ENCODE measurements at places on chromosomes 3 and 15. TPM values are rescaled to one million over a fixed set of nuclear protein-coding genes. Genes with fewer than 3 reads are reported as not detected.

Gene JAGN1
- total RNA-seq = 40.5 TPM

Gene CCDC9B
- total RNA-seq = 19.7 TPM

DNA sequence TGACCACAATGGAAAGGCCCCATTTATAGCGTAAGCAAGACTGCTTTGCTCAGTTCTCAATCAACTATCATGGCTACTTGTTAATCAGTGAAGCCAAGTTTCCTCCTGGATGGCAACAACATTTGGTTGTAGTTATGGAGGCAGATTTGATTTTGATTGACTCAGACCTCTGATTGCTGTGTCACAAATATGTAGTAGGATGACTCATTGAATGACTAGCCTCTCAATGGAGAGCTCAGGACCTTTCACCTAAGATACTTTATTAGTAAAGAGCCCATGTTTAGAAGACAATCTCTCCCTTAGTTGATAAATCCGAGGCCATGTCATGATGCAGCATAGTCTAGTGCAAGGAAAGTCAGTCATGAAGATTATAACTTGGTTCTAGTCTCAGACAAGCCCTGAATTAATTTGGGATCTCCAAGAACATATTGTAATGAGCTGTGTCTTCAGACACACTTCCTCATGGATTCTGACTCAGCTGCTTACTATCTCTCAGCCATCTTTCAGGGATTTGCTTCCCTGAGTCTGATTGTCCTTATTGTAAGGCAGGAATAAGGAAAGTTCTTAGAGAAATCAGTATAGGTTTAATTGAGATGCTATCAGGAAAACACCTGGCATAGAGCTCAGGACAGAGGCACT, 397.4 kb upstream of the TMCO5A start:
- DNase-seq = peak; percentile 11

- peak; percentile 56 for DNase-seq
These were observed 9.5 kb downstream of the RPS17 start for GRCh38 chr15:82530606-82531379.

GRCh38 chr3:184672335-184672734, 39.5 kb downstream of the MAGEF1 start:
- no peak for DNase-seq

- no peak for DNase-seq
These were observed 19.0 kb upstream of the PRICKLE2 start for GRCh38 chr3:64244011-64244942.

DNA sequence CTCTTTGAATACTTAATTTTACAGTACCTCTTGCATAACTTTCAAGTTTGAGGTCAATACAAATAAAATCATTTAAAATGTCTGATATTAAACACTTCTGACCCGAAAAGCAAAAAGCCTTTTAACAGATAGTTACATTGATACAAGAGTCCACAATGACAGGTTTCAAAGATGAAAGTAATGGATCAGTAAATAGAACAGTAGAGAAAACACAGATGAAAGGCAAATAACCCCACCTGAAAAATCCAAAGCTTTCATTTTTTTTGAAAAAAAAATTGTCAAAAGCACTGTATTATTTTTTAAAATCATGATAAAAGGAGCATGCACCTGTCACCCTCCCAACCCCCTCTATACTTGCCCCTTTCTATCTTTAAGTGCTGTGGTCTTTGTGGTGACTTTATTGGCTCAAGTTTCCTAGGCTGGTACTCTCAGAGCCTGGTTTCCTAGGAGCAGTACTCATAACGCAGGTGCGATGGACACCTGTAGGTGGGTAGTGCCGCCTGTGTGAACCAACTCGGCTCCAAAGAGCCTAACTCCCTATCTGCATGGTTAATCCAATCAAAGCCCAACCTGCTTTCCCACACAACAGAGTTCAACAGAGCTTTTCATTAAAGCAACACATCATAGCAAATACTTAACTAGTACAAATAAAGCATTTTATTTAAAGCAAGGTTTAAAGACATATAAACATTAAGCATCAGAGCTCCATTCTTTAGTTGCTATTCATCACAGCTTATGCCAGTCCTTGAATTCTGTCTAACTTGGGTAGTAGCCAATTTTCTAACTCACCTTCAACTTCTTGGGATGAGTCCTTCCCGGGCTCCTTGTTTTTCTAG, 32.2 kb downstream of the LIPC start:
- DNase-seq = peak; percentile 73

DNA sequence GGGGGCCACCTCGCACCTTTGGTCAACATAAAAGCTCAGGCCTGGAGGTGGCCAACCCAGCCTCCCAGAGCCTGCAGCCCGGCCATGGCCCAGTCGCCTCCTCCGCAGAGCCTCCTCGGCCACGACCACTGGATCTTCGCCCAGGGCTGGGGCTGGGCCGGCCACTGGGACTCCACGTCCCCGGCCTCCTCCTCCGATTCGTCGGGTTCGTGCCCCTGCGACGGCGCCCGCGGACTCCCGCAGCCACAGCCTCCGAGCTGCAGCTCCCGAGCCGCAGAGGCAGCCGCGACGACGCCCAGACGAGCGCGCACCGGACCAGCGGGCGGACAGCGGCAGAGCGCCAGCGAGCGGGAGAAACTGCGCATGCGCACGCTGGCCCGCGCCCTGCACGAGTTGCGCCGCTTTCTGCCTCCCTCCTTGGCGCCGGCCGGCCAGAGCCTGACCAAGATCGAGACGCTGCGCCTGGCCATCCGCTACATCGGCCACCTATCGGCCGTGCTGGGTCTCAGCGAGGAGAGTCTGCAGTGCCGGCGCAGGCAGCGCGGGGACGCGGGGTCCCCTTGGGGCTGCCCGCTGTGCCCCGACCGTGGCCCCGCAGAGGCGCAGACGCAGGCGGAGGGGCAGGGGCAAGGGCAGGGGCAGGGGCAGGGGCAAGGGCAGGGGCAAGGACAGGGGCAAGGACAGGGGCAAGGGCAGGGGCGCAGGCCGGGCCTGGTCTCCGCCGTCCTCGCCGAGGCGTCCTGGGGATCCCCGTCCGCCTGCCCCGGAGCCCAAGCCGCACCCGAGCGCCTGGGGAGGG, at the start of gene MESP2:
Gene MESP2, plus strand, starts transcription at position 59 of the 799 bp plus-strand sequence. Its CDS starts 26 bp downstream, at position 85.
- peak; percentile 65 for DNase-seq

DNA sequence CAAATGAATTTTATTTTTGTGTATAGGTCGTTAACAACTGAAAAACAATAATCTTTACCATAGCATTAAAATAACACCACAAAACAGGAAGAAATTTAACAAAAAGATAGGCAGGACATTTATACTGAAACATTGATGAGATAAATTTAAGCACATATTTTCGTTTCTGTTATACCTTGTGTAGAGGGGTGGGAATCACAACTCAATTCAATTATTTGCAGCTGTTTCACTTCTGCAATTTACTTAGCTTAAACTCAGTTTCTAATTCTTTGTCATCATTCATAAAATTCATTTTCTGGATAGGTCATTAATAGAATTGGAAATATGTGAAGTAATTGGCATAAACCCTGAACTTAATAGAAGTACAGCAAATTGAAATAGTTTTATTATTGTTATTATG, 42.3 kb downstream of the TP63 start:
- DNase-seq = no peak

- DNase-seq = peak; percentile 25
These were observed 460.7 kb upstream of the RASGRP1 start for GRCh38 chr15:39025321-39025720.

GRCh38 chr15:79373728-79374127, 58.4 kb upstream of the MINAR1 start:
- DNase-seq = no peak

- DNase-seq = no peak
These were observed 11.9 kb upstream of the CLASP2 start for GRCh38 chr3:33729993-33730392.

DNA sequence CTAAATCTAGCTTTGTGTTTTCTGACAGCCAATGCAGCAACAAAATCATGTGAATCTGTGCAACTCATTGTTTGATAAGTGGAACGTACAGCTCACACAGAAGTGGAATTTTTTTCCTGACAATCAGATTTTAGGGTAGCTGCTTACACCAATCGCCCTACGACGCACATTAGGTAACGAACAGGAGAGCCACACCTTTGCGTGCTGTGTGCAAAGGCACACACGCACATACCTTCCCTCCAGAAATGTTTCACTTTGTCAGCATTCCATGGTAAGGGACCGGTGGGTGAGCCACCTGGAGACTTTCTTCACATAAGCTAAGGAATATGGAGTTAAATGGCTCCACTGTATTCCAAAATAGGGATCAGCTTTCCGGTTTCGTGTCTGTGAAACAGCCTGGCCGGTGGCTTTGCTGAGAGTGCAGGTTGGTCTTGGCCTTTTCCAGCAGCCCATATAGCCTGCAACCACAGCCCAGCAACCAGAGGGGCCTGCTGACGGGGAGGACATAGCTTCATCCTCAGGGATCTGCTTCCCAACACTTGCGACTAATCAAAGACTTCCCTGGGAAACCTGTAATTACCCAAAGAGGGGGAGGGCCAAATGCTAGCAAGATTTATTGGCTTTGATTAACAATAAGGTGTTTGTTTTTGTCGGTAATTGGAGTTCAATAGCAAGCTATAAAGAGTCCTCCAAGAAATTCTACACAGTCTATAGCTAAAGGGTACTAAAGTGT, 145.3 kb downstream of the ADAMTS17 start:
- no peak for DNase-seq

- no peak for DNase-seq
These were observed 108.8 kb downstream of the FAIM start for GRCh38 chr3:138717348-138717747.

DNA sequence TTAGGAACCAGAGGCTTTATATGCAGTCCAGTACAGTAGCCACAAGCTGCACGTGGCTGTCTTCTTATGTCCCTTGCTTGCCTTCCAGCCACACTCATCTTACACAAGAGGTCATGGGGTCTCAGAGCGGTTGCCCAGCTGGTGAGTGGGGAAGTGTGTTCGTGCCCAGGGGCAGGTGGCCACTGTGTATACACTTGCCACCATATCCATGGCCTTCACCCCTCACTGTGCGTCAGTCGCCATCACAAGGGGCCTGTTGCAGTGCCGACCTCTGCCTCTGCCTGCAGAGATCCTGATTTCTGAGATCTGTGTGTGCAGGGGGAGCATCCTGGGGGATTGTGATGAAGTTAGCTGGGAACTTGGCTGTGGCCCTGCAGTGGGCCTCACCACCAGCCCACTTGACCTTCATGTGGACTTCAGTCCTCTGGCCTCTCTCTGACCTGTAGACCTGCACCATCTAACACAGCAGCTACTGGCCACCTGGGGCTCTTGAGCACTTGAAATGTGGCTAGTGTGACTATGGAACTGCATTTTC, 43.1 kb upstream of the SACM1L start:
- no peak for DNase-seq

- no peak for DNase-seq
These were observed 35.4 kb upstream of the XCR1 start for GRCh38 chr3:46062679-46063078.

DNA sequence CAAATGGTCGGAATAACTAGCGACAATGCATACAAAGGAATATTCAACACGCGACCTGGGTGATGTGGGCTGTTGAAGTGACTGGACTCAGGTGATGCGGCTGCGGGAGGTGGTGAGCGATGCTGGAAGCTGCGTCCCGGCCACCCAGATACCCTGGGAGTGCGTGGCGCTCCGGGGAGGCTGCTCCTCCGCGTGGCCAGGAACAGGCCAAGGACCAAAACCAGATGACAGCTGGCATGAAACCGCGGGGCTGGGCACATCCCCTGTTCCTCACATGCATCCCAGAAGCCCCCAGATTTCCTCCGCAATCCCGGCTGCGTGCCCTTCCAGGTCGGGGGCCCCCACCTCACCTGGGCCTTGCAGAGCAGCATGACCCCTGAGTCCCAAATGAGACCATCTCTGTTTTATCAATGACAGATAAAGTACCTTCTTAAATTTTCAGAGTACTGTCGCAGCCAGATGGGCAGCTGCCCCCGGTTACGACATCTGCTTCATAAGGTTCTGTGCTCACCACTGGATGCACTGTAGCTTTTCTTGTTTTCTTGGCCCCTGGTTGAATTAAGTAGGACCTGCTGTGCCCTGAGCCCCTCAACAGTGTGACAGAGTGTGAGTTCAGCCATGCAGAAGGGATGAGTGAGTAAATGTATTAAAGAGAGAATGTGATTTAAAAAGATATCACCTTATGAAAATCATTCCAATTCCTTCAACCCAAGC, 278.2 kb downstream of the GABRG3 start:
- DNase-seq = no peak

DNA sequence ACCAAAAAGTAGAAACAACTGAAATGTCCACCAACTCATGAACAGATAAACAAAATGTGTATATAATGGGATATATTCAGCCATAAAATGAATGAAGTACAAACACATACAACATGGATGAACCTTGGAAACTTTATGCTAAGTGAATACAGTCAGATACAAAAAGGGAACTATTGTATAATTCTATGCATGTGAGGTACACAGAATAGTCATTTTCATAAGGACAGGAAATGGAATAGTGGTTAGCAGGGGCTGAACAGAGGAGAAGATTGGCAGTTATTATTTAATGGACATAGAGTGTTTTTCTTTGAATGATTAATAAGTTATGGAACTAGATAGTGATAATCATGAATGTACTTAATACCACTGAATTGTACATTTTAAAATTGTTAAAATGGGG, 20.0 kb upstream of the TRANK1 start:
- no peak for DNase-seq

All from IMR-90 (cell line).